Testis (tissue), 5 donors: ENCODE measurements at places on chromosomes 7 and 10. TPM values are rescaled to one million over a fixed set of nuclear protein-coding genes. Genes with fewer than 3 reads are reported as not detected.
A peak's percentile ranks its signal among the peaks of the same experiment; 100 is the strongest.

GRCh38 chr7:87316846-87317552, 28.5 kb upstream of the CROT start:
- no peak overlapping the region for H3K4me3 ChIP-seq
- H3K36me3 ChIP-seq: no peaks in the 10 kb centered on the region
- H3K4me1 ChIP-seq: no peaks in the 10 kb centered on the region
- no peaks in the 10 kb centered on the region for H3K27me3 ChIP-seq
- no peak overlapping the region for H3K27ac ChIP-seq

GRCh38 chr10:43202657-43203447, 64.0 kb downstream of the RASGEF1A start:
- no peaks in the 10 kb centered on the region for H3K27me3 ChIP-seq
- peak; percentile 54 for DNase-seq
- no peak overlapping the region for H3K27ac ChIP-seq

GRCh38 chr10:110279407-110279986, 25.2 kb downstream of the SMNDC1 start:
- H3K27ac ChIP-seq: no peak overlapping the region
- no peaks in the 10 kb centered on the region for H3K27me3 ChIP-seq
- H3K36me3 ChIP-seq: no peaks in the 10 kb centered on the region
- peak; percentile 78 for DNase-seq

The JAKMIP3 gene
- 3.3 TPM for total RNA-seq

The TFEC gene
- total RNA-seq: 4.1 TPM

The OR6B1 gene
- 1.4 TPM for total RNA-seq
